ENCODE measurements at places on chromosomes 13 and 19.

GRCh38 chr19:7799640-7800355 is 30.2 kb upstream of the EVI5L start:
- peak; percentile 80 for DNase-seq

GRCh38 chr13:46010148-46010547 is 42.4 kb downstream of the ZC3H13 start:
- DNase-seq, result peak; percentile 17

- peak; percentile 95 for DNase-seq
Observed at GRCh38 chr13:23146811-23147625, 33.8 kb upstream of the SGCG start.

DNA sequence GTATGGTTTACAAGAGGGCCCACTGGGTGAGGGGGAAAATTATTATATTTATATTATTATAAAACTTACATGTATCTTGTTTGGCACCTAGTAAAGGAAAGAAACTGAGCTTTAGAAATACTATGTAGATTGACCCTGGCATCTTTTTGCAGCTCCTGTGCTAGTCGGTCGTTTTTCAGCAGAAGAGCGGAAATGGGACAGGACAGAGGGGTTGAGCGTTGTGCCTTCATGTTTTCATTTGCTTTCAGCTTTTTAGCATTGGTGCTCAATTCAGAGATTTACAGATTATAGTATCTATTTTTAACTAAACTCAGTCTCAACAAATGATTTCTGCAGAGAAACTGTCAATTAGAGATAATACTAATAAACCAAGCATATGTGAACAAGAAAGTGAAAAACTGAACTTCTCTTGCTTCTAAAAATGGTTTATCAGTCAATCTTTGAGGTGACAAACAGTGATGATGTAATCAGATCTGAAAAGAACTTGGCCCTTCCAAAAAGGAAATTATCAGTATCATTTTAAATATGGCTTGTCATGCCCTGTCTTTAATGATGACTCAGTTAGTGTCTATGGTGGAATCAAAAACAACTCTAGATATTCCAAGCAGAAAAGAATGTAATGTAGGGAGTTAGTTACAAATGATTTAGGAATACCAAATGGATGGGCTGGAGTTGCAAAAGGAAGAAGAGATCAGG is 56.9 kb upstream of the KCTD4 start:
- peak; percentile 11 for DNase-seq
